ENCODE measurements at places on chromosomes 6 and 20.

DNA sequence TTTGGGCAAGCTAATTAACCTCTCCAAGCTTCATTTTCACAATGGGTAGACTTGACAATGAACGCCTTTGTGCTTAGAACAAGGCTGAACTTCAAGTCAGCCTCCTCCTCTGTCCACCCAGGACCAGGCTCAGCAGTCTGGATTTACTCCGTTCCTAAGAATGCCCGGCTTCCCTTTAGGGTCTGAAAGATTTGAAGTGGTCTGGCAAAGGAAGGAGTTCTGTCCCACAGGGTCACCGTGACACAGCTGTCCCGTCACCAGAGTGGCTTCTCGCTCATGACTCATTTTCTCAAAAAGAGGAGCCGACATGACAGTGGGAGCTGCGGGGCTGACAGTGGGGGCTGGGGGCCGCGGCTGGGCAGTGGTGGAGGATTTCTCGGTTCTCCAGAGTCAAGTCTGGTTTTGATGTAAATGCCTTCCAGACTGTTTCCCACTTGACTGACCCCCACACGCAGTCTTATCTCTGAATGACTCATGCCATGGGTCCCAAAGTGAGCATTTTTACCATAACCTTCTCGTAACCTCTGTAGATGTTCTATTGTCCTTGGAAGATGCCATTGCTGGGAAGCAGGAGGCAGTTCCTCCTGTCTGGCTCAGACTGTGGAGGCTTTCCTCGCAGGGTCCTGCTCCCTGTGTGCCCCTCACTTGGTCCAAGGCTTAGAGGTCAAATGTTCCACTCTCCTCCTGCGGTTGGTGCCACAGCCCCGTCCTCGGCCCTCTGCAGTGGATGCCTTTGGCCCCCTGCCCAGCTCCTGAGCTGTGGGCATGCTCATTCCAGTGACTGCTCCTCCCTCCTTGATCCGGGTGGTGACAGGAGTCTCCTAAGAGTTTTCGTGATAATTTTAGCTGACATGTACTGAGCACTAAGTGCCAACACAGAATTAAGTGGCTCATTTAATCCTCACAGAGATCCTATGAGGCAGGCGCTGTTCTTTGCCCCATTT is 253.1 kb downstream of the FNDC1 start:
- no peak for DNase-seq

GRCh38 chr20:48619126-48620101 is 208.4 kb downstream of the PREX1 start:
- no peak for DNase-seq

- DNase-seq, result no peak
Measured at GRCh38 chr6:145588981-145589380, 146.3 kb downstream of the EPM2A start.

GRCh38 chr6:148500402-148500801 is 157.8 kb downstream of the SASH1 start:
- DNase-seq, result no peak

DNA sequence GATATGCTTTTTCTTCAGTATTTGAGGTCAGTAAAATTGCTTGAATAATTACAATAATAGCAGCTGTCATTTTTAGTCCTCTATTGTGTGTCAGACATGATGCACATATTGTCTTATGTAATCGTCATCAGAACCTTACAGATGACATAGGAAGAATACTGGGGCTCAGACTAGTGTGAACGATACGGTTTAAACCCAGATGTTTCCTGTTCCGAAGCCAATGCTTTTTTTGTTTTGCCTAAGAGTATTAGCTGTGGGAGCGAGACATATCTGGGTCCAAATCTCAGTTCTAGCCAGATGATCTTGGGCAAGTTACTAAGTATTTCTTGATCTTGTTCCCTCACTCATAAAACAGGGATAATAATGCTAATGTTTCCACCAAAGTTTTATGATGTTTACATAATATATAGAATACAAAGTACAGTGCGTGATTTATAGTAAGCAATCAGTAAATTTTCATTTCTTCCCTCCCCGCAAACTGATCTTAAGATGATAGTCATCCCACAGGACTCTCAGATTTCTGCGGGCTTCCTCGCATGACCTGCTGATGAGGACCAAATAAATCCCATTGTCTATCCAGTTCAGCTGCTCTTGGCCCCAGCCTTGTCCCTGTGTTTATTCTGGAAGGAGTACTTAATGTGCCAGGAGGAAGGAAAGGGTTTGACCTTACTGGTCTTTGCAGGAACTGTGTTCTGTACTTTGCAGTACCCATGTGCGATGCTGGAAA is 98.2 kb downstream of the CAP2 start:
- no peak for DNase-seq

GRCh38 chr6:158031381-158032353 is 50.0 kb downstream of the SYNJ2 start:
- DNase-seq, result peak; percentile 79

- DNase-seq, result no peak
Measured at GRCh38 chr6:6052216-6052615, 45.5 kb upstream of the NRN1 start.

DNA sequence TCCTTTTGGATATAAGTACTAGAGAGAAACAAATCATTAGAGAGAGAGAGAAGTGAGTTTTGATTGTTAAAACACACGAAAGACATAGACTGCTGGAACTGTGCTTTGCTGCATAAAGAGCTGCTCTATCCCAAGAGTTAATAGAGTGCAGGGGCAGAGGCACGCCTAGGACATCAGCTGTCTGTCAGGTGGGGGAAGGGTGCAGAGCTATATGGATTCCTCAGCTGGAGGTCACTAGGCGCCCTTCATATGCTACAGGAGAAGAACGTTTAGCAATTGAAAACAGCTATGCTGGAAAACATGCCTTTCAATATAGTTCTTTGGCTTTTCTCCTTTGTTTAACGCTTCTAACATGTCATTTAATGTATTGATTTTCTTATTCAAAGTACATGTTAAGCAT is 169.0 kb upstream of the MCHR2 start:
- DNase-seq, result no peak

DNA sequence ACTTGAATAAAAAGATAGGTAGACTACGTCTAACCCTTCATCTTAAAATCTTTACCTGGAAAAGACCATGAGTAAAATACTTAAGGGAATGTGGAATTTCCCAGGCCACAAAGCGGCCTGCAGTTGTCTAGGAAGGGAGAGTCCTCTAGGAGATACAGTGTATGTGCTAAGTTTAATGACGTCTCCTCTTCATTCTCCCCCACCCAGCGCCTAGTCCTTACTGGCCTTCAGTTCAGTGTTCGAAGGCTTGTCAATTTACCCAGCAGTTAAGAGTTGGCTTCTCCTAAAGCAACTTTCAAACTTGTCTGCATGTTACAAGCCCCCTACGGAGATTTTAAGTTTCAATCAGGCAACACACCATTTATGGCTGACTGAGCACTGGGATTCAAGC is 35.2 kb downstream of the HFE start:
- DNase-seq, result no peak

DNA sequence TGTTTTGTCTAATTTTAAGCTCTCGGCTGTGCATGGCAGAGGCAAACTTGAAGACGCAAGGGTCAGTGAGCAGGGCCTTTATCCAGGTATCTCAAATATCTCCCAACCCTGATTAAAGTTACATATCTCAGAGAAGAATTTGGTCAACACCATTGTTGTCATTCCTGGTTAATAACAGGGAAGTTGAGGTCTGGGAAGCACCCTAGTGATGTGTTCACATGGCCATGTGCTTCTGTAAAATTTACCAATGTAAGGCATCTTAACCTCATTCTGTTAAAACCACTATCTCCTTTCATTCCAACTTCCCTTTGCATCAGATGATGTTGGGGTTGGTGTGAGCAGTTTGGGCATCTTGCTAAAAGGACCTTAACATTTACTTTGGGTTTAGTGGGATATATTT is 4.0 kb upstream of the FAM110A start:
- DNase-seq, result no peak

GRCh38 chr6:87723170-87724078 is 21.4 kb upstream of the AKIRIN2 start:
- DNase-seq, result no peak

DNA sequence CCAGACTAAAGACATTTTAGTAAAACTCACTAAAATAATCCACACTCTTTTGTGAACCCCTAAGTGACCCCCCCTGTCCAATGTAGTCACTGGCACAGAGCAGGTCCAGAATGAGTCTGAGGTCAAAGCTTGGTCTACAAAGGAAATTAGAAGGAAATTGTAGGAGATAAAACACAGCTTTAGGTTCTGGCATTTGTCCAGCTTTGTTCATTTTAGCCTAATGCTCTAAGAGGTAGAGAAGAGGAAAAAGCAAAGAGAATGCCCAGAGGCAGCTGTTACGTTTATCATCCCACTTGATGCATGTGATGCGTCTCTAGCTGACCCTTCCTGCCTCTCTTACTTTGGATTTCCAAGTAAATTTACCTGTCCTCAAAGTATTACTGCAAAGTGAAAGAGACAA is 62.5 kb downstream of the CNKSR3 start:
- no peak for DNase-seq

GRCh38 chr6:83707829-83708545 is 914 bp downstream of the SNAP91 start:
- no peak for DNase-seq

DNA sequence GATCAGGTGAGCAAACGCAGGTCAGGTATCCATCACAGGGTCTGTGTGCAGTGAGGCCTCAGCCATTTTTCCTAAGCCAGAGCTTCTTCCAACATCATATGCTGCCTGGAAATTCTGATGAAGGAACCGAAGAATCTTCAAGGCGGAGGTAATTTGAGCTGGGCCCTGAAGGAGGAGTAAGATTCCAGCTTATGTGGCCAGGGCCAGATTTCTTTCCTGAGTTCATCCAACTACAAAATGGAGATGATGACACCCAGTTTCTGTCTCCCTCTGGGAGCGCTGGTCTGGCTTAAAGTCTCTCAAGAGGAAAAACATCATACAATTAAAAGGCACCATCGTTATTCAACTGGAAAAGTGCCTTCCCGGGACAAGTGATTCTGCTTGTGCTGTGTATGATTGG is 6.9 kb upstream of the MANBAL start:
- DNase-seq, result no peak

DNA sequence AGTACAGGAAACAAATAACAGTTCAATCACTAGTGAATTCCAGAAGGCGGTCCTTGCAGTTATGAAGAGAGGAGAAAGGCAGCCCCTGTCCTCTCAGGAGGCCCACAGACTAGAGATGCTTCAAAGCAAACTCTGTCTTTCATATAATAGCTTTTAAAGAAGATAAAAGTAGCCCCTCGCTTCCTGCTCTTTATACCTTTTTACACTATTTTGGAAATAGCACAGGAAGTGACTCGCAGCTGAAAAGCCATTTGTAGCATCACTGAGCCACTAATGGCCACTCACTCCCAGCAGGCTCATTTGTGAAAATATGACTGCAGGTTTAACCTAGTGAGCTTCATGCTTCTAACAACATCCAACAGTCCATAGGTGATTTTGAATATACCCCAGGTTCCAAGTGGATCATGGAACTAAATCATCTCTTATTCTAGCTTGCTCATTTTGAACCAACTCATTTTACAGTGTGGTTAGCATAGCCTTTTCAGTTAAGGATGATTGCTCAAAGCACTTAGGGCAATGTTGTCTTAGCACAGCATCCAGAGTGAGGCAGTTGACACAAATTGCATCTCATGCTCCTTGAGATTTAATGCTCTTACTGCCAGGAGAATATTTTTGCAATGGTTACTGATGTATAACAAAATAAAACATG is 136.0 kb upstream of the NRSN1 start:
- DNase-seq, result no peak

DNA sequence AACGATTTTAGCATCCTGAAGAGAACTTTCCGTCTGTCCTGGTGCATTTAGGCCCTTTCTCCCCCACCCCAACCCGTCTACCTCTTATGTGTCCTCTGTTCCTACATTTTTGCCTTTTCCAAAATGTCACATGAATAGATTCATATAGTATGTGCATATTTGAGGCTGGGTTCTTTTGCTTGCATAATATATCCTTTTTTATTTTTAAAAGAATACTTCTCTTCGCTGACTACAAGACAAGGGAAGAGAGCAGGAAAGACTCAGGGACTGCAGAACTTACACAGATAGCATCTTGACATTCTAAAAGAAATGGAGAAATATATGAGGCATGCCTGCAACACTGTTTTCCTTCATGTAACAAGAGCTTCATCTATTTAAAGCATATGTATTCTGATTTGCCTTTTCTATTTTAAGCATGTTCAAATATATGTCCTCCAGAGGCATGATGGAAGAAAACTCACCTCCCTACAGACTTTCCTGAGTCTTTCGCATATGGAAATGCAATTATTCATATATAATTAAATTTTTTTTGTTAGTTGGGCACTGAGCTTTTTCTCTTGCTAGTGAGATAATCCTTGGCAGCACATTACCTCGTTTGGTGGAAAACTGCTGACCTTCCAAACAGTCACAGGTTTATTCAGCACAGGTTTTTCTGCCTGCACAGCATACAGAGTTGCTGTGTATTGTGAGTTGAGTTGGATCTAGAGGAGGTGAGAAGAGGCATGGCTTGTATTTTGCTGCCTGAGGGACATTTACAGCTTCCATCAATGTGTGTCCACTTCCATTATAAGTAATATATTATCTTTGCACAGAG is 170.0 kb downstream of the AKAP7 start:
- DNase-seq, result no peak

GRCh38 chr20:47673671-47673955 is 111.7 kb downstream of the SULF2 start:
- no peak for DNase-seq

DNA sequence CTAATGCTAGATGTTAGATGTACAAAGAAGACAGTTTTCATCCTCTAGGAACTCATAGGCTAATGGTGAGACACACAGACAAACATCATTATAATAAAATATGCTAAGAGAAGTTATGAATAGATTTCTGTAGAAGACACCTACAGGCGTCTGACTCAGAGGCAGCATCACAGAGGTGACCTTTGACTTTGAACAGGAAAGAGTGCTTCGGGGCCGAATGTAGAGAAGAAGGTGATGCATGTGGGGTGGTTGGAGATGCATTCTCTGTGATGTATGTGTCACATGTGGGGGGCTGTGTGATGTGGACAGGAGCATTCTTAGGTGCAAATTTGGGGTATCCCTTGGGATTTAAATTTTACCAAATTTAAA is 6.8 kb downstream of the GUCA1A start:
- peak; percentile 37 for DNase-seq

DNA sequence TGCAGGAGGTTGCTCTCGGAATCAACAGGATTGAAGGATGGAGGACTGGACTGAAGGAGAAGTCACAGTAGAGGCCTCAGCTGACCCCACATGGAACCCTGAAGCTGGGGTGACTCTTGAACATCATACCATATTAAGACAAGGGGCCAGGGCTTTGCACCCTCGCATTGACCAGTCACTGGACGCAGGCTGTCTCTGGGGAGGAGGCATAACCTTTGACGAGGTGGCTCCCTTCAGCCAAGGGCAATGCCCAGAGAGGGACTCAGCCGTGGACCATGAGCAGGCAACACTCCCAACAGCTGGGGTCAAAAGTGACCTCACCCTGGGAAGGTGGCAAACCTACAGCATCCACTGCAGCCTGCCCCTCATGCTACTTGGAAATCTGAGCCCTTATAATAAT is 21.7 kb downstream of the PACSIN1 start:
- no peak for DNase-seq

Measured in stimulated activated naive CD8-positive, alpha-beta T cell treated with anti-CD3 and anti-CD28 coated beads, Interleukin-15, Interleukin-2, amounts not matched to agents 100 U/mL and 50 U/mL, for 24 hours (primary cell).